ENCODE measurements at places on chromosomes 2 and 18. TPM values are rescaled to one million over a fixed set of nuclear protein-coding genes. Genes with fewer than 3 reads are reported as not detected.
A peak's percentile ranks its signal among the peaks of the same experiment; 100 is the strongest.

GRCh38 chr2:28173377-28173776 is 219.3 kb upstream of the FOSL2 start:
- DNase-seq = no peak

DNA sequence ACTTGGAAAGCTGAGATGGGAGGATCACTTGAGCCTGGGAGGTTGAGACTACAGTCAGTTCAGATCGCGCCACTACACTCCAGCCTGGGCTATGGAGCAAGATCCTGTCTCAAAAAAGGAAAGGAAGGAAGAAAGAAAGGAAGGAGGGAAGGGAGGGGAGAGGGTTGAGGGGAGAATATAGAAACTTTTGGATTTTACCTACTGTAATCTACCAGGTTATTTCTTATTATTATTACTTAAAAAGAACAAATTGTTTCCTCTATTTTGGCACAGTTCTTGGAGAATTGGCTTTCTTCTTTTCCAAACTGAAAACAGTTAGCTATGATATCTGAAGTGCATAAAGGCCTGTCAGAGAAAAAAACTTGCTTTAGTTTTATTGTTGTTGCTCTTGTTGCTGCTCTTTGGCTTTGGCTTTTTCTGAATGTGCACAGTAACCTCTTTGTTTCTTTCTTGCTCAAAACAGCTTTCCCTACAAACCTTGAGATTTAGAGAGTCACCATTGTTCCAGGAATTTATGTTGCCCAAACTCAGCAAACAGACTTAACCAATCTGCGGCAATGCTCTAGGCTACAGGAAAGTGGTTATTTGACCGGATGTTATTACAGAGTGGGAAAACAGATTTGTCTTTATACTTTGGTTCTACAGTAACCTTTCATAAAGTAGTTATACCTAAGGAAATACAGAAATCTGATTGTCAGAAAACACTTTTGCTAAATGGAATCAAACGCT is 214.9 kb downstream of the XIRP2 start:
- DNase-seq = no peak

DNA sequence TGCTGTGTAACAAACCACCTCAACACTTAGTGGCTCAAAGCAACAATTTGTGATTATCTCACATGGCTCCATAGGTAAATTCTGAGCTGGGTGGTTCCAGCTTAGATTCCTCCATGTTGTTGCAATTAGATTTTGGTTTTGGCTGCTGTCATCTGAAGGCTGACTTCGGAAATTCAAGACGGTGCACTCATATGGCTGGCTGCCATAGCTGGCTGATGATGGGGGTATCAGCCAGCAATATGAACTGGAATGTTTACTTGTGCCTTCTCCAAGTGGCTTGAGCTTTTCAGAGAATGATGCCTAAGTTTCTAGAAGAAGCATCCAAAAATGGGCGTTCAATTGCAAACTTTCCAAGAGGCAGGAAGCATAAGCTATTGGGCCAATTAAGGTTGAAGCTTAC is 213.1 kb downstream of the GCA start:
- DNase-seq = no peak

DNA sequence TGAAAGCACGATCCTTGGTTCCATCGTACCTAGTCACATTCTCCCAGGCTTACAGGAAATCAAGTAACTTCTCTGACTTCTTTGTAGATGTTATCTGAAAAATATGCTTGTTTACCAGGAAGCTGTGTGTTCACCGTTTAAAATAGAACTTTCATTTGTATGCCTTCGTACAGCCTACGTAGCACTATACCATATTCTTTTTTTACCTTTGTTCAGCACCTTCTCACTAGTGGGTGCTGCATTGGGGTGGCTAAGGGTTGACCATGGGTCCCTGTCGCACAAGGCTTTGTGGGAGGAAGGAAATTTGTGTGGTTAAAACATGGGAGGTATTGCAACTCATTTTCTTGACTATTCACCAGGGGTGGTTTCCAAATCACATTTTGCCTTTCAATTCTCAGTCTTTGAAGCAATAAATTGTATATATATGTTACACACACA is 16.6 kb downstream of the MALT1 start:
- DNase-seq = peak; percentile 40

- no peak for DNase-seq
Observed at GRCh38 chr2:224027070-224027469, 12.0 kb downstream of the SERPINE2 start.

DNA sequence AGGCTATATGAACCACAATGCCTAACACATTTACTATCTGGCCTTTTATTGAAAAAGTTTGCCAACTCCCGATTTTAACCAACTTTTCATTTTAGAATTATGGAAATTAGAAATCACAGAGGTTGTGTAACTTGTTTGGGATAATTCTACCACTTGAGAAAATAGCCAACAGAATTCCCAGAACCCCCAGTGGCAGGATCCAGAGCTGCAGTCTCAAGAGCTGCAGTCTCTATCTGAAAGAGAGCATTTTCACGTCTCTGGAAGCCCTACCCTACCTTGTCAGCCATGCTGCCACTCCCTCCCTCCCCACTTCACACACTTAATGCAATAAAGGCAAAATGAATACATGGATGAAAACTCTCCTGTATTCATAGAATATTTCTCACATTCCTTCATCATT is 23.4 kb upstream of the TSPYL6 start:
- no peak for DNase-seq

DNA sequence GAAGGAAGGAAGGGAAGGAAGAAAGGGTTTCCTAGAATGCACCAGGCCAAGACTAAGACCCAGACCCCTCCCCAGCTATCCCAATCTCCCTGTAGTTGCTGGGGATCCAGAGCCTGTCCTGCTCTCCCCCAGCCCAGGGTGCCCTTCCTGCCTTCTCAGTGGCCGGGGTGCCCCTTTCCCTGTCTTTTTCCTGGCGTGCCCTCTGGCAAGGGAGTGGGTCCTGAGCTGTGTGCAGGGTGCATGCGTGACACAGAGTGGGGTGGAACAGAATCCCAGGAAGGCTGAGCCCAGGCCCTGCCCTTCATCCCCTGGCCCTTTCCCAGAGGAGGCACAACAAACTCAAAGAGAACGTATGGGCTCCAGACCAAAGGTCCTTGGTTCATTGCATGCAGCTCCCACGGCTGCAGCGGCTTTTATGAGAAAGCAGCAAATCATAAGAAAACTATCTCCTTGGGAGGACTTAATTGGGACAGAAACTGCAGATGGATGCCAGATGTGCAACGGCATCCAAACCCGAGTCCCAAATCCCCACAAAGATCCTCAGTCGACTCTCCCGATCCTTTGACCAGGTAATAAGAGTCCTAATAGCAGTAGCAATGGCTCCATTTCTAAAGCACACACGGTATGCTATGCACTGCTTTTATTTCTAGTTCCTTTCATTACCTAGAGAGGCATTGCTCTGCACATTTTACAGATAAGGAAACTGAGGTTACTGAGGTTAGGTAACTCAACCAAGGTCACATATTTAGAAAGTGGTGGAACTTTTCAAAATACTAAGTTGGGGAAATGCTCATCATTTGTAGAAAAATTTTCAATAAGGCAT is 12.7 kb upstream of the ARID5A start:
- no peak for DNase-seq

DNA sequence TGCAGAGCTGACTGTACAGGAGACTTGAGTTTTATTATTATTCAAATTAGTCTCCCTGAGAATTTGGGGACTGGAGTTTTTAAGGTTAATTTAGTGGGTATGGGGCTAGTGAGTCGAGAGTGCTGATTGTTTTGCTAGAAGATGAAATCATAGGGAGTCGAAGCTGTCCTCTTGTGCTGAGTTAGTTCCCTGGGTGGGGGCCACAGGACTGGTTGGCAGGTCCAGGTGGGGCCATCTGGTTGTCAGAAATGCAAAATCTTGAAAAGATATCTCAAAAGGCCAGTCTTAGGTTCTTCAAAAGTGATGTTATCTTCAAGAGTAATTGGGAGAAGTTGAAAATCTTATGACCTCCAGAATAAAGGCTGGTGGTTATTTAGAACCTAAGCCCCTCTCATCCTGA is 267.3 kb downstream of the MYCN start:
- no peak for DNase-seq

- no peak for DNase-seq
Observed at GRCh38 chr2:43262239-43262638, 35.8 kb upstream of the ZFP36L2 start.

GRCh38 chr18:21342372-21342771 is 100.3 kb downstream of the GREB1L start:
- no peak for DNase-seq

DNA sequence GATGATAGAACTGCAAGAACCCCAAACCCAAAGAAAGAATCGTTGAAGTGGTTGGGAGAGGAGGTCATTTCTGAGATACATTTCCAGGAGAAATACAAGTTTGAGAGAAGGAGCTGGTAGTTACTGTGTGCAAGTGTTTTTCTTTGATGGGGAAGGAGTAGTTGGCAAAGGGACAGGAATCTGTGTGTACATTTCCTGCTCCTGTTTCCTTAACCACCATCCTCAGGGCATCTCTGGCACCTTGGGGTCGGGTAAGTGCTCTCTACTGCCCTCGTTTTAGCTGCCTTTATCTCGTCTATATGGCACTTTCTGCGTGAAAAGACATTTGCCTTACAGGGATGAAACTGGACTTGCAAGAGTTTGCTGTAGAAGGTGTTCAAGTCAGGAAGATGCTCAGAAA is 27.3 kb downstream of the CDC42EP3 start:
- no peak for DNase-seq

The CSRNP3 gene
- not detected for polyA plus RNA-seq

The MOCOS gene
- polyA plus RNA-seq = not detected

Measured in B cell (primary cell).